ENCODE measurements at places on chromosomes 6 and 20.

DNA sequence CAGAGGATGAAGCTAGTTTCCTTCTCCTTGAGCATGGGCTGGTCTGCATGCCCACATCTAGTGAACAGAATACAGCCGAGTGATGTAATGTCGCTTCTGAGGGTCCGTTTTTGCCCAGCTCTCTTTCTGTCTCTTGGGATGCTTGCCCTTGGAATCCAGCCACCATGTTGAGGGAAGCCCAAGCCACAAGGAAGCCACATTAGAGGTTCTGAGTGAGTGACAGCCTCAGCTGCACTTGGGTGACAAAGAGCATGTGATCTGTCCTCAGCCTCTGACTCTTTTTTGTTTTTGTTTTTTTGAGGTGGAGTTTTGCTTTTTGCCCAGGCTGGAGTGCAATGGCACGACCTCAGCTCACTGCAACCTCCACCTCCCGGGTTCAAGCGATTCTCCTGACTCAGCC is 100.6 kb upstream of the SALL4 start:
- no peak for DNase-seq

DNA sequence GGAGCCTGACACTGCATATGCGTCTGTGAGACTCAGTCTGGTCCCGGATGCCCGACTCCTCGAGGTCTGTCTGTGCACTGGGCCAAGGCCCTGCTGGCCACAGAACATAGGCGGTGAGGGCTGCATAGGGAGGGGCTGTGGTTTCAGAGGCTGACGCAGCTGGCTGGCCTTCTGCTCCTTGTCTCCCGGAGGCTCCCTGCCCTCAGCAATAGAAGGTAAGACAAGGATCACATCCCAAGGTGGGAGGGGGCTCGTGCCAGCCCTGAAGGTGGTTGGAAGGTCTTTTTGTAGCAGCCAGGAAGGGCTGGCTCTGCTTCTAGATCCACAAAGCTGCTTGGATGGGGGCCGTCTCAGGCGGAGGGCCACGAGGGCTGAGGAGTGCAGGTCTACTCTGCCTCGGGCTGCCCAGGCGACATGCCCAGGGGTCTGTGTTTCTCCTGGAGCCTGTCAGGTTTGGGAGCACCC is 239.8 kb upstream of the SULF2 start:
- peak; percentile 84 for DNase-seq

- DNase-seq: no peak
Measured at GRCh38 chr6:146028252-146028795, 538 bp upstream of the GRM1 start.

DNA sequence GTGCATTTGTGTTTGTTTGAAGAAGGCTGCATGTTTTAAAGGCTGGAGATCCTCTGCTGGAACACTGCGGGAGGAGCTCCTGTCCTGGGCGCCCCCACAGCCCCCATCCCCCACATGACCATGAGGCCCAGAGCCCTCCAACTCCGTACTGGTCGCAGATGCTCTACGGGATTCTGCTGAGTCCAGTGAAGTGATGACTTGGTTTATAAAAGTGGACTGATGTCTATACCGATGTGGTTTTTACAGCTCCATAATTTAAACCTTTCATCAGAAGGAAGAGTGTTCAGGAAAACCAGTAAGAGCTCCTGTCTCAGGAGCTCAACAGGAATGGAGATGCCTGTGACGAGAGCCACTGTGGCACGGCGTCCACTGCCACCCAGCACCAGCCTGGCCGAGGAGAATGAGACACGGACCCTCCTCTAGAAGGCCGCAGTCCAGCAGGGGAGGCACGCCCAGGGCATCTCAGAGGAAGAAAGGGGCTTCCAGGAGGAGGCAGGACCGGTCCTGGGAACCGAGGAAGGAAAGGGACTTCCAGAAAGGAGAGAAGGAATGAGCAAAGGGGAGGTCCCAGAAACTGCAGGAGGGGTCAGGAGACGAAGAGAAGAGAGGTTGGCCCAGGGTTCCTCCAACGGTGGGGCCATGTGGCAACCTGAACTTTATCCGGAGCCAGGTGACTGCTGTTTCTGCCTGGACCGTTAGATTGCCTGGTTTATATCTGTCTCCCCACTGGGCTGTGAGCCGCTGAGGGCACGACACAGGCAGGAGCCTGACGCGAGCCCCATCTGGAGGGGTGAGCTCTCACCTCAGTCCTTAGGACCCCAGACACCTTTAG is 26.9 kb downstream of the BFSP1 start:
- no peak for DNase-seq

- peak; percentile 75 for DNase-seq
Measured at GRCh38 chr20:52972190-52972937, at the start of gene TSHZ2. Gene TSHZ2 (plus strand): TSS chr20:52972358. CDS start chr20:52973294, 936 bp downstream.

- DNase-seq: peak; percentile 19
Measured at GRCh38 chr20:47125758-47126591, 230.5 kb downstream of the ZMYND8 start.

DNA sequence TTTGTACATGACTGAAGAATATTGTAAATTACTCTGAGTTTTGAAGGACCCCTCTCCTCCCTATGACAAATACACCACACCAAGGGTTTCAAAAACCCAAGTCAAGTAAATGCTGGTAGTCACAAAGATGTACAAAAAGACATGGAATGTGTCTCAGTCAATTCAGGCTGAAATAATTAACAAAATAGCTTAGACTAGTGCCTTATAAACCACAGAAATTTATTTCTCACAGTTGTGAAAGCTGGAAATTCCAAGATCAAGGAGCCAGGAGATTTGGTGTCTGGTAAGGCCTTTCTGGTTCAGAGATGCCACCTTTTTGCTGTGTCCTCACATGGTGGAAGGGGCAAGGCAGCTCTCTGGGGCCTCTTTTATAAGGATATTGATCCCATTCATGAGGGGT is 202.3 kb upstream of the RIN2 start:
- no peak for DNase-seq

- DNase-seq: no peak
Measured at GRCh38 chr6:21590346-21590745, 3.2 kb upstream of the SOX4 start.

GRCh38 chr6:3014675-3015066 is 15.0 kb downstream of the NQO2 start:
- no peak for DNase-seq

DNA sequence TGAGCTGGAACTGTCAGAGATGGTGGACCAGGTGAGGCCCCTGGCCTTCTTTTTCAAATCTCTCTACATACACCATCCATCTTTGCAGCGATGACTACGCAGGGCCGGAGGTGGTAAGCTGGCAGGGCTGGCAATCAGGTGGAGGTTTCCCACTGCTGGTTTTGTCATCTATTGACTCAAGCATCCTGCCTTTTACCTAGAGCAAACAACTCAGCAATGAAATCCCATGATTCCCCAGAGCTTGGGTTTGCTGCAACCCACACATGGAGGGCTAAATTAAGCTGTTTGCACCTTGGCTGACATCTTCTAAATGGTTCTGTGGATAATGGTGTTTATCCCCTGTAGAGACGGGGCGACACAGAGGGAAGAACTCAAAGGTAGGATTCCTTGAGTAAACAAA is 170.2 kb downstream of the SCP2D1 start:
- peak; percentile 86 for DNase-seq

- DNase-seq: no peak
Measured at GRCh38 chr6:108793516-108794251, 54.5 kb upstream of the ARMC2 start.

Data from NCI-H1092 treated with DMSO at 0.1 percent for 48 hours (cell line).